NCI-H2081 (cell line): ENCODE measurements at places on chromosomes 16 and 17.

DNA sequence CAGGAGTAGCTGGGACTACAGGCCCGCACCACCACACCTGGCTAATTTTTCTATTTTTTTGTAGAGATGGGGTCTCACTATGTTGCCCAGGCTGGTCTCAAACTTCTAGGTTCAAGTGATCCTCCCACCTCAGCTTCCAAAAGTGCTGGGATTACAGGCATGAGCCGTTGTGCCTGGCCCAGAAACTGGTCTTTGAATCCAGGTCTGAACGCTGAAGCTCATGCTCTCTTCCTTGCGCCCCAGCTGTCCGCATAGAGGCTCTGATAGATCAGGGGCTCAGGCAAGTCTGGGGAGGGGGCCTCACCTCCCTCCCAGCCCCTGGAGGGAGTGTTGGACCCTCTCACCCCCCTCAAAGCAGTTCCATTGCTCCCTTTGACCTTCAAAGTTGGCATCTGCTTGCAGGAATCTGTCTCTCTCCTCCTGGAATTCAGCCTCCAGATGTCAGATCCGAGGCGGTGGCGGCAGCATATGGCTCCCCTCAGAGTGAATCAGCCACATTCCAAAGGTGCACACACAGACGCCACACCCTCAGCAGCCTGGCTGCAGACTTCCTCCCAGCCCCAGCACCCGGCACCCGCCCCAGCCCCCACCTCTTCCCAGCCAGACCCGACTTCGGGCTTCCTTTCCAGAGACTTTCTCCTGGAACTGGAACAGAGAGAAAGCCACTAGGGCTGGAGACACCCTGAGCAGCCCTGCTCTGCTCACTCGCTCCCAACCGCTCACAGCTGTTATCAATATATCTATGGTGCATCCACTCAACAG is 16.9 kb upstream of the GLIS2 start:
- no peak for DNase-seq

GRCh38 chr16:49836668-49837067 is 19.2 kb downstream of the ZNF423 start:
- DNase-seq: no peak

GRCh38 chr17:13587487-13588338 is 14.0 kb downstream of the HS3ST3A1 start:
- no peak for DNase-seq

DNA sequence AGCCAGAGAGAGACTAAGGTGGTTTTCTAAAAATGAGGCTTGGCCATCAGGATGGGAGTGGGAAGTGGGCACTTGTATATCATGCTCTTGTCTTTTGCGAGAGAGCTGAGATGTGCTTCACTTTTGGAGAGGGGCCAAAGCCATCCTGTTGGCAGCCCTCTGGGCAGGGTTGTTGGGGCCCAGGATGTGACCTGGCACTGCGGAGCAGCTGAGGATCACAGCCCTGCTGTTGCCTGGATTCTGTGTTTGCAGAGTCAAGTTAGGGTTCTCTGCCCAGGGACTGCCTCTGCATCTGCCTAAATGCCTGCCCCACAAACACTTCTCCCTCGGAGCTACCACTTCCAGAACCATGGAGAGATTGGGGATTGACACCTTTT is 71.2 kb downstream of the PLD6 start:
- peak; percentile 28 for DNase-seq

DNA sequence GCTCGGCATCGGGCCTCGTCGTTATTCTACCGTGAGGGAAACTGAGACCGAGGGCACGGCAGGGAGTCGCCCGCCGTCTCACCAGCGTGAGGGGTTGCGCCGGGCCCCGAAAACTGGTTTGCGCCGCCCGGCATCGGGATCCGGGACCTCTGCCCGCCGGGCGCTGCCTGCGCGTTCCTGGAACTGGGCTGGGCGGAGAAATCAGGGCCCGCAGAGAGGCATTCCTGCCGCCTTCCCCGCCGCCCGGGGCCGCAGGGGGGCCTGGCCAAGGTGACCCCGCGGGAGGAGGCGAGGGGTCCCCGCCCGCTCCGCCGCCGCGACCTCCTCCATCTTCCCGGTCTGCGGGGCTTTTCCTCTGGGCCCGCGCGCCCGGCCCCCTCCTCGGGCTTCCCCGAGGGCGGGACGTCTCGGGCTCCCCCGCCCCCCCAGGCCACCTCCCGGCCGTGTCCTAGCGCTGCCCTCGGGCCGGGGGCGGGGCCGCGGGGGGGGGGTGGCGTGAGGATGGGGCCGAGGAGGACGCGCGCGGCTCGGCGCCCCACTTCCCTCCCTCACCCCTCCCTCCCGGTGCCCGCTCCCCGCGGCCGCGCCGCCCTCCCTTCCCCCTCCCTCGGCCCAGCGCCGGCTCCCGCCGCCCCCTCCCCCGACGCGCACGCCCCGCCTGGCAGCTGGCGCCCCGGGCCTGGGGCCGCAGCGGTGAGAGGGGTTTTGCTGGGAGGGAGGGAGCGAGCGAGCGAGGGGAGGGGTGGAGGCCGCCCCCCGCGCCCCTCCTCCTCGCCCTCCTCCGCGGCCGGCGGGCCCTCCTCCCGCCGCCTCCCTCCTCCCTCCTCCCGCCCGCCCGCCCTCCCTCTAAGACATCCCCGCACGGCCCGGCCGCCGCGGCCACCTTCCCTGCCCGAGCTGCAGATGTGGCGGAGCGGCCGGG is at the start of gene GLIS2:
GLIS2 (plus strand) TSS at position 882 of the 922 bp plus-strand sequence. CDS start 16,214 bp downstream, outside the sequence.
- peak; percentile 63 for DNase-seq
